ENCODE measurements at places on chromosomes 4 and X.

- DNase-seq = no peak
Measured at GRCh38 chr4:182252220-182252619, 9.0 kb downstream of the TENM3 start.

DNA sequence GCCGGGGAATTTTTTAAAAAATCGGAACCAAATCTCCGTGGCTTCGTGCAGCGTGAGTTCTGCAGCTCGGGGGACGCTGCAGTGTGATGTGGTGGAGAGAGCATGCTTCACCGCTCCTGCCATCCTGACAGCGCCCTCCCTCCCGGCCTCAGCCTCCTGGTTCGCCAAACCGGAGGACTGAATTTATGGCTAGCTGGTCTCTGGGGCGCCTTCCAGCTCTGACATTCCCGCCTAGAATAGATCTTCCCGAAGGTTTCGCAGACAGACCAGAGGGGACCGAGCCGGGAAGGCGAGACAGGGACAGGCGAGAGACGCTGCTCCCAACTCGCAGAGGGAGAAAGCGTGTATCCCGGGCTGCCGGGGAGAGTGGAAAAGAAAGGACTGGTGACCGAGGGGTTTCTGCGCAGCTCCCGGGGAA lies 25.9 kb downstream of the HOPX start:
- peak; percentile 17 for DNase-seq

- no peak for DNase-seq
Measured at GRCh38 chr4:71417150-71417549, 78.3 kb downstream of the SLC4A4 start.

DNA sequence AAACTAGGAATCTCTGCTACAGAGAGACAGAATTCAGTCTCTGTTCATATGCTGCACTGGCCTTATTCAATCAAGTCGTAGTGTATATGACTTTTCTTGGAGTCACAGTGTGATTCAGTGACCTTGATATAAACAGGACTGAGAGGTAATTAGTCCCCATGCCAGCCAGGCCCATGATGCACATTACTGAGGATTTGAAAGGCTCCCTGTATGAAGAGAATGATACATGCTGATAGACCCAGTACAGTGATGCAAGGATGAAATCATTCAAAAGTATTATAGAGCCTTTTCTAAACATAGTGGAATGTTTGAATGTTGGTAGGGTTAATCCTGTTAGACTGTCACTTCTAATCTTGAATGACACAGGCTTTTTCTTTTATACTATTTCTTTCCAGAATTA lies 34.1 kb downstream of the ANXA3 start:
- no peak for DNase-seq

DNA sequence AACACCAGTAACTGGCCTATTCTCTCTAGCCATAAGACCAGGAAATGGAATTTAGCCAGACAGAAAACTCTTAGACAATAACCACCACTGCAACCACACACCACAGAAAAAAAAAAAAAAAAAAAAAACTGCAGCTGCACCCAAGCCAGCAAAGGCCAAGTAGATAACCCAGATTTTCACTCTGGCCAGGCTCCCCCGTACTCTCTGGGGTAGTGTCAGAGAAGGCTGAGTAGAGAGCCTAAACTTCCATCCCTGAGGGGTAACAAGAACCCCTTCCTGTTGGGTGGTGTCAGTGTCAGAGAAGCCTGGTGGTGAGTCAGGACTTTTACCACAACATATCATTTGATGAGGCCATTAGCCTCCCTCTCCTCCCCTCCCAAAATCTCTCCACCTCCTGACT lies 5.6 kb upstream of the DLG3 start:
- no peak for DNase-seq

DNA sequence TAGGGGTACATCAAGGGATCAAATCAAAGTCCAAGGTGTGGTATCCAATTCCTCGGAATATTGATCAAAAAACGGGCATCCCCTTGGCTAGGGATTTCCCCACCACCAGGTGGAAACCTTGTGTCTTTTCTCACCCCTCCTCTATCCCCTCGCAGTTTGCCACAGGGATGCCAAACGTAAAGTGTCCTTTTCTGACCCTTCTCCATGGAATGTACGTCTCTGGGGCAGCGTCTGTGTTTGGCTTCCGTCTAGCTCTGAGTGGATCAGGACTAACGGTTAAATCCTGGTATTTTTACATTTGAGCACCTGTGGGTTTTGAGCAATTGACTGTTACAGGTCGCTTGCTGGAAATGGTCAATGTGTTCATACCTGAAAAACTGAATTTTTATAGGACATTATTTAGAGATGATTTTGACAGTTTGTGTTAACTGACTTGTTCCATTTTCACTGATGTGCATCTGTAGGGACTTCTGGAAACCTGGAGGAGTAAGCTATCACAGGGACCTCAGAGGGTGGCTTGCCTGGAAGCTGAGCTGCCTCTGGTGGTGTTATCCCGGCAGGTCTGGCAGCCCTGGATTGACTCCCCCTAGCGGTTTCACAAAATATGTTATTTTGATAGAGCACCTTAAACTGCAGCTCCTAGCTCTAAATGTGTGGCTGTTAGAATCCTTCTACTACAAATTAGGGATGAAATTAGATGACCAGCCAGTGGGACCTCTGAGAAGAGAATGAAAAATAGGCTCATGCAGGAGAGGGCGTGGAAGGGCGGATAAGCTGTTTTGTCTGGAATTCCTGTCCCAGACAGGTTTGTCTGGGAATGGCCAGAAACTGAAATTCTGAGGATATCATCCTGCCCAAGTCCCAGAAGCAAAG lies 8.8 kb upstream of the MGST2 start:
- DNase-seq = peak; percentile 31

- no peak for DNase-seq
Measured at GRCh38 chrX:23292988-23293651, 41.5 kb upstream of the PTCHD1 start.

- DNase-seq = no peak
Measured at GRCh38 chr4:142350871-142351270, 495.2 kb downstream of the INPP4B start.

DNA sequence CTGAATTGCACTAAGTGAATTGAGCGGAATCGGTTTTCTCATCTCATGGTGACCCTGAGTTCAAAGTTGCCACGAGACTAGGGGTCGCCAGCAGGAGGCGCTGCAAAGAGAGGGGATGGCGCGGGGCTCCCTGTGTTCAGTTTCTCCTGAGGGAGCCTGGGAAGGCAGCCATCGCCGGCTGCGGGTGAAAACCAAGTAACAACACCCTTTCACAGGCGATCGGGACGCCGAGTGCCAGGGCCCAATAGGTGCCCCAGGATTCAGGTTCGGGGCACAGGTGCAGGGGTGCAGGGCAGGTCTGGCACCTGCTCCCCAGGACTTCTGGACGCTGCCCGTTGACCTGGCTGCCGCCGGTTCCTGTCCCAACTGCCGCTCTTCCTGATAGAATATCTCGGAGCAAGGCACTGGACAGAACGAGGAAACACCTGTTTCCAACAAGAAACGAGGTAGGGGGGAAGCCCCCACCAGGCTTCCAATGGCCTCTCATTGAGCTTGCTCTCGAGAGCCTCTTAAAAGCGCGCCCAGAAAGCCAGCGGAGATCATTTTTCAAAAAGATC lies 1.1 kb upstream of the FGF16 start:
- DNase-seq = no peak

GRCh38 chr4:137997496-137997895 lies 244.7 kb downstream of the SLC7A11 start:
- DNase-seq = no peak

DNA sequence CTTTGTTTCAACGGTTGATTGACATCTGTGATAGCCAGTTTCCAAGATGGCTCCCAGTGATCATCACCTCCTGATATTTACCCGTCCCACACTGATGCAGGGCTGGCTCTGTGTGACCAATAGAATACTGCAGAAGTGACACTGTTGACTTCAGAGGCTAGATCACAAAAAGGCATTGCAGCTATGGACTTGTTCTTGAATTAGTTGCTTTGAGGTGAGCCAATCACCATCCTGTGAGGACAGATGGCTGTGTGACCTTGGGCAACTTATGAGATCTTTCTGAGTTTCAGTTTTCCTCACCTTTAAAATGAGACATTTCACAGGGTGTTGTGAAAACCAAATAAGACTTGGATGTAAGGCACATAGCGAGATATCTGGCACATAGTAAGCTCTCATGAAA lies 1.8 kb upstream of the GPR82 start:
- DNase-seq = no peak

GRCh38 chrX:44881549-44881948 lies 8.6 kb downstream of the KDM6A start:
- DNase-seq = no peak

GRCh38 chr4:41750121-41750625 lies 1.6 kb upstream of the PHOX2B start:
- no peak for DNase-seq

- no peak for DNase-seq
Measured at GRCh38 chrX:134161162-134161561, 75.8 kb upstream of the CCDC160 start.

GRCh38 chrX:16310326-16310725 lies 143.0 kb downstream of the MAGEB17 start:
- DNase-seq = no peak

GRCh38 chrX:77223046-77223445 lies 224.1 kb upstream of the FGF16 start:
- no peak for DNase-seq

GRCh38 chr4:124044867-124045266 lies 648.3 kb downstream of the SPRY1 start:
- no peak for DNase-seq

GRCh38 chr4:172850838-172851237 lies 317.8 kb upstream of the GALNT7 start:
- DNase-seq = no peak

DNA sequence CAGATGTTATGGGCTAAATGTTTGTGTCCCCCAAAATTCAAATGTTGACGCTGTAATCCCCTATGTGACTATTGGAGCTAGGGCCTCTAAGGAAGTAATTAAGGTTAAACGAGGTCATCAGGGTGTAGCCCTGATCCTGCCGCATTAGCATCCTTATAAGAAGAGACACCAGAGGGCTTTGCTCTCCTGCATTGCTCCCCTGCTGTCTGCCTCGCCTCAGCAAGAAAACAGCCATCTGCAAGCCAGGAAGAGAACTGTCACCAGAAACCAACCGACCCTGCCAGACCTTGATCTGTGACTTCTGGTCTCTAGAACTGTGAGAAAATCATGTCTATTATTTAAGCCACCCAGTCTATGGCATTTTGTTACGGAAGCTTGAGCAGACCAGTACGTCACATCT lies 331.9 kb downstream of the DCTD start:
- no peak for DNase-seq

GRCh38 chrX:153626863-153627674 lies 19.9 kb upstream of the DUSP9 start:
- DNase-seq = no peak

- no peak for DNase-seq
Measured at GRCh38 chr4:81039351-81039972, 9.0 kb downstream of the BMP3 start.

GRCh38 chr4:77183777-77184420 lies 26.9 kb downstream of the CCNG2 start:
- no peak for DNase-seq

GRCh38 chr4:99293357-99293756 lies 2.6 kb upstream of the ADH1A start:
- no peak for DNase-seq

DNA sequence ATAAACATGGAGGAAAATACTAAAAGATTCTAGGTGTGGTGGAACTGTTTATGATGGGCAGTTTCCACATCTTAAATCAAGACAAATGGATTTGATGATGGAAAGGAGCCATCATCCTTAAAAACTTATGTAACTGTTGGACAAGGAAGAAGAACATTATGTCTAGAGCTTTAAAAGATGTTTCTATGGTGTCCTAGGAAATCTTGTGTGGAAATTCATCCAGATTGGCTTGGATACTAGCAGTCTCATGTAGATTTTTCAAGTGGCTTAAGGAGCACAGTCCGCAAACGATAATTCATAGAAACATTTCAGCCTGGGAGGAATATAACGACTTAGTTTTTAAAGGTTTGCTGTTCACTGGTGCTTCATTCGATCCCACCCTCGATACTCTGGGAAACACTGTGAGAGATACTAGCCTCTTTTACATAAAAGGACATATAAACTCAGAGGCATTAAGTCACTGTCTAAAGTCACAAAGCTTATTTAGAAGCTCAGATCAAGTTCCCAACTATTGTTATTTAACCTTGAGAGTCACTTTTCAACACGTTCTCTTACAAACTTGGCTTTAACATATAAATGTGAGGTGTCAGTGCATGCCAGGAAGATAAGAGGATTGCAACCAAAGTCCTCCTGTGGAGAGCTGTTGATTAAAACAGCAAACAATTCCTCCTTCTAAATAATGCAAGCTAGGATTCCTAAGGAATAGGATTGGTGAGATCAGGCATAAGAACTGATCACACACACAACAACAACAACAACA lies 135.7 kb upstream of the SCML1 start:
- DNase-seq = no peak

- DNase-seq = no peak
Measured at GRCh38 chr4:134057356-134057755, 144.2 kb downstream of the PABPC4L start.

DNA sequence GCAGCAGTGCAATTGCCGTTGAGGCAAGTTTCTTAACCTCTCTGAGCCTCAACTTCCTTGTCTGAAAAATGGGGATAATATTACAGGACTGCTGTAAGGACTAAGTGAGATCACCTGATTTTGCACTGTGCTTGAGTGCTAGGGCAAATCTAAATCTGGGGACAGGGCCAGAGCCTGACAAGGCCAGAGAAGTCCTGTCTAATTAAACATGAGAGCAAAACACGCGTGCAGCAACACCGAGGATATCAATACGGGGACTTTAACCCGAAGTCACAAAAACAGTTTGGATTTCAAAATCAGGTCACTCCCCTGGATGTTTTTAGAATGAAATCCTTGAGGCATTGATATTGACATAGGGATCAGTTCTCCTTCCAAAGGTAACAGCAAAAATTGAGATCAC lies 5.7 kb upstream of the GJB1 start:
- no peak for DNase-seq

DNA sequence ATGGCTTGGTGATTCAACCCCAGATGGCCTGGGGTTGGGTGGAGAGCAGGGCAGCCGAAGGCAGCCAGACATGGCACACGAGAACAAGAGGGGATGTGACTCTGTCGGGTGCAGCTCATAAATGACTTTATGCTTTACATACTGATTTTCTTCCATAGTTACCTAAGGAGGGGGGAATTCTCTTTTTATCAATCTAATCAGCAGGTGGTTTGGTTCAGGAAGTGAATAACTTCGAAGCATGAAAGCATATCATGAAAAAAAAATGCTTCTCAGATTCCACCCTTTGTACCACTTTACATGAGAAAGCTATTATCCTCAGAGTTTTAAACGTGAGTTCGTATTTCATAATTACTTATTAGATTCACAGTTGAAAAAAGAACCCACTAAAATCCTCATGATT lies 908.9 kb upstream of the LCORL start:
- no peak for DNase-seq

GRCh38 chr4:185534866-185535611 lies at the start of gene PDLIM3:
PDLIM3 (minus strand) TSS chr4:185535507; CDS start chr4:185535434, 73 bp downstream.
- DNase-seq = peak; percentile 11

DNA sequence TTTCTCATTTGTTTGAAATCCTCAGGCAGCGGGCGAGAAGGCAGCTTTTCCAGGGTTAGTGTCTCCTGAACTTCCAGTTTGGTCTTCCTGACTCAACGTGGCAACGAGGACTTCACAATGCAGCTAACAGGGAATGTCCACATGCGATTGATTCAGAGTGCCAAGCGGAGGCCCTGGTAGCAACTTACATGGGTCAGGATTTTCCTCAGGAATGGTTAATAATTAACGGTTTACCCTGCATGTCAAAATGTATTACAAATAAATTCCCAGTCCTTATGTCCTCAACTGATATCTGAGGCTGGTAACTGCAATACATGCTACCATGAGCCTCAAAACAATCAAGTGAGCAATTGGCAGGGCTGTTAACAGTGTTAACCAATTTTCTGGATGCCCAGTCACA lies 67.2 kb downstream of the MAP3K15 start:
- DNase-seq = no peak

GRCh38 chr4:96149894-96150293 lies 310.0 kb downstream of the PDHA2 start:
- no peak for DNase-seq

Data from stimulated activated CD4-positive, alpha-beta T cell treated with anti-CD3 and anti-CD28 coated beads, TNF-alpha, amount 100 ng/mL, for 24 hours (primary cell).